H1 (cell line): ENCODE measurements at places on chromosomes 7 and 10. TPM values are rescaled to one million over a fixed set of nuclear protein-coding genes. Genes with fewer than 3 reads are reported as not detected.

ALKBH4 gene
- 16.6 and 17.7 TPM in 2 replicates for total RNA-seq

SPDYE16 gene
- not detected in 2 replicates for total RNA-seq

STEAP1B gene
- total RNA-seq: 8.6 and 8.7 TPM in 2 replicates

NT5C3A gene
- 22.7 and 23.0 TPM in 2 replicates for total RNA-seq

GJD4 gene
- total RNA-seq: not detected in 2 replicates

BLNK gene
- not detected in 2 replicates for total RNA-seq

CPA2 gene
- total RNA-seq: 0.31 TPM in 1 of 2 replicates, not detected in the other

NAT16 gene
- 0.84 and 1.0 TPM in 2 replicates for total RNA-seq

VWC2 gene
- total RNA-seq: 0.30 and 0.31 TPM in 2 replicates
